ENCODE measurements at places on chromosomes 7 and 10.

DNA sequence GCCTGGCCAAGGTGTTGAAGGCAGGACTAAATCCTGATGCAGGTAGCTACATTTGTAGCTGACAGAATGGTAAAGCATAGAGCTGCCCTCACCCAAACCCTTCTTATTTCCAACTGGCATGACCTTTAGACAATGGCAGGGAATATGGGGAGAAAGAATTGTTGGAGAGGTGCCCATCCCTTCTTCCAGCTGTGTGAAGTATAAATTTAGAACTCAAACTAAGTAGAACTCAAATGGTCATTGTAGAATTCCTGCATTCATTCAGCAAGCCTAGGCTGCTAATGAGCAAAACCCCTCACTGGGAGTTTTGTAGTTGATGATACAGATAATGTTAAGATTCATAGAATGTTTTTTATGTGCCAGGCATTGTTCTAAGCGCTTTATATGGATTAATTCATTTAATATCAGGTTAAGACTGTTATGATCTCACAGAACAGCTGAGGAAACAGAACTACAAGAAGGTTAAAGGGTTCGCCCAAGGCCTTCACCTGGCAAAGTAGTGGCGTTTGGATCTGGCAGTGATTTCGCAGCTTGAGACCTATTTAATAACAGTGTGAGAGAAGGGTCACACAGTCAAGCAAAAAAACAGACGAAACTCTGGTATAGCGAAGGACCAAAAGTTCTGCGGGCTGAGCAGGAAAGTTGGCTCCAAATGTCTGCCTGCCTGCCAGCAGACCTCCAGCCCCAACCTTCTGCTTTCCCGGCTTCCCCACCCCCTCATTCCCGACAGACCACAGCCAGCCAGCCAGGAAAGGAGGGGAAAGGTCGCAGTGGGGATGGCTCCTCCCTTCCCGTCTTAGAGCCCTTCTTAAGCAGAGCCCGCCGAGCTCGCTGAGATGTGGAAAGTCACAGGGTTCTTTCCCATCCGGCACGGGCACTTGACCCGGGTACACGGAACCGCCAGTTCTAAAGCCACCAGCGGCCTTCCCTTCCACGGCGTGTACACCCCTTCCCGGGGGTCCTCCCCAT is 1.6 kb upstream of the HILPDA start:
- no peak for DNase-seq

DNA sequence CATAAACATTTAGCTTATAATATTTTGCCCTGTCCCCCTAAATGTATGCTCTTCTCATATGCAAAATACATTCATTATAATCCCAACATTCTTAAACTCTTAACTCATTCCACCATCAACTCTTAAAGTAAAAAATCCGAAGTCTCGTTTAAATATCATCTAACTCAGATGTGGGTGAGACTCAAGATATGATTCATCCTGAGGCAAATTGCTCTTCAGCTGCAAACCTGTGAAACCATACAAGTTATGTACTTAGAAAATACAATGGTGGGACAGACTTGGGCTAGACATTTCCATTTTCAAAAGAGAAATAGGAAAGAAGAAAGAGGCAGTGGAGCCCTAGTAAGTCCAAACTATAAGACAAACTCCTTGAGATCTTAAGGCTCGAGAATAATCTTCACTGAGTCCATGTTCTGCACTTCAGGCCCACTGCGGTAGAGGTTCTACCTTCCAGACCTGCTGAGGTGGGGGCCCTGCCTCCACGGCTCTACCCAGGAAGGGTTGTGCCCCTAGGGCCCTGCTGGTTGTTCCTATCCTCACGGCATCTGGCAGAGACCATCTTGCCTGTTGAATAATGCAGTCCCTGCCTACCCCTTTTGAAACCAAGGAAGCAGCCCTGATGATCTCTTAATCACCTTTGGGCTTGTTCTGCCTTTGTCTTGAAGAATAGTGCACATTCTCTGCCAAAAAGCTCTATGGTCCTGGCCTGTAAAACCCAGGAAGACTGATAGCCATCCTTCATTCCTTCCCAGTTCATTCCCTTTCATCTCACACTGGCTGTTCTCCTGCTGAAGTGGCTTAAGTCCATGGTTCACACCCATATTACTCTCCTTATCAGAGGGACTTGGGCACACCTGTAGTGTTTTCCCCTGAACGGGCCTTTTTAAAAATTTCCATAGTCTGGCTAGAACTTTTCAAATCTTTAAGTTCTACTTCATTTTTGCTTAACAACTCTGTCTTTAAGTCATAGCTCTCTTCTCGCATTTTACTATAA is 37.3 kb downstream of the INPP5F start:
- DNase-seq: no peak

DNA sequence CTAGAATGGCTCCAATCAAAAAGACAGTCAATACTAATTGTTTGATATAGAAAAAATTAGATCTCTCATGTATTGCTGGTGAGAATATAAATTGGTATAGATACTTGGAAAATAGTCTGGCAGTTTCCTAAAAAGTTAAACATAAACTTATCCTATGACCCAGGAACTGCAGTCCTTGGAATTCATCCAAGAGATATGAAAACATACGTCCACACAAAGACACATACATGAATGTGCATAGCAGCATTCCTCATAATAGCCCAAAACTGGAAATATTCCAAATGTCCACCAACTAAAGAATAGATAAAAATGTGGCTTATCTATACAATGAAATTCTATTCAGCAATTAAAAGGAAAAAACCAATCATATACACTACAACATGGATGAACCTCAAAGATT is 128.4 kb downstream of the ZFAND4 start:
- no peak for DNase-seq

GRCh38 chr10:8052341-8052955 is 2.0 kb upstream of the GATA3 start:
- no peak for DNase-seq

GRCh38 chr10:123777881-123778280 is 111.7 kb downstream of the GPR26 start:
- DNase-seq: no peak

GRCh38 chr7:20665096-20665495 is 49.6 kb downstream of the ABCB5 start:
- no peak for DNase-seq

DNA sequence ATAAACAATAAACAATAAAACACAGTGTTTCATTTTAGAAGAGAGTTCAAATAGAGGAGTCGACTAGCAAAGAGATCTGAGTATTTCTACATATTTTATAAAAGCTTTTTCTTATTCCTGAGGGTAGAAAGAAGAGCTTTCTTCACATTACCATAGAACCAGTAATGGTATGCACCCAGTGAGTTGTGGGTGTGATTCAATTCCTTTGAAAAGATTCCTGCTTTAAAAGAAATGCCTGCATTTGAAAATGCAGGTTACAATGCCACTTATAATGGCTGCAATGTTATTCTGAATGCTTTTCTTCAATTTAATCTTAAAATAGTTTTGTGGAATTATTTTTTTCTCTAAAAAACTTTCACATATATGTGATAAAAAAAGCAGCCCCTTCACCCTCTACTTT is 178.1 kb downstream of the CDC14C start:
- DNase-seq: no peak

DNA sequence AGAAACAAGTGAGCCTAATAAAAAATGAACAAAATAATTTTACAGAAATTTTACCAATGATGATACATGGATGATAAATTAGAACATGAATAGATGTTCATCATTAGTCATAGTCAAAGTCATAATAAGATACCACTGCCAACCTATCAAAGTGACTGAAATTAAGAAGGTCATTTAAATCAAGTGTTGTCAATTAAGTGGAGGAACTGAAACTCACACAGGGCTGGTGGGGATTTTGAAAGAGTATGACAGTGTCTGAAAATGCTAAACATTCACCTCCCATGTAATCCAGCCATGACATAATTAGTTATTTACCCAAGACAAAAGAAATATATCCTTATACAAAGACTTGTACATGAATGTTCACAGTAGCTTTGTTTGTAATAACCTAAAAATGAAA is 57.1 kb upstream of the DYNC1I1 start:
- no peak for DNase-seq

DNA sequence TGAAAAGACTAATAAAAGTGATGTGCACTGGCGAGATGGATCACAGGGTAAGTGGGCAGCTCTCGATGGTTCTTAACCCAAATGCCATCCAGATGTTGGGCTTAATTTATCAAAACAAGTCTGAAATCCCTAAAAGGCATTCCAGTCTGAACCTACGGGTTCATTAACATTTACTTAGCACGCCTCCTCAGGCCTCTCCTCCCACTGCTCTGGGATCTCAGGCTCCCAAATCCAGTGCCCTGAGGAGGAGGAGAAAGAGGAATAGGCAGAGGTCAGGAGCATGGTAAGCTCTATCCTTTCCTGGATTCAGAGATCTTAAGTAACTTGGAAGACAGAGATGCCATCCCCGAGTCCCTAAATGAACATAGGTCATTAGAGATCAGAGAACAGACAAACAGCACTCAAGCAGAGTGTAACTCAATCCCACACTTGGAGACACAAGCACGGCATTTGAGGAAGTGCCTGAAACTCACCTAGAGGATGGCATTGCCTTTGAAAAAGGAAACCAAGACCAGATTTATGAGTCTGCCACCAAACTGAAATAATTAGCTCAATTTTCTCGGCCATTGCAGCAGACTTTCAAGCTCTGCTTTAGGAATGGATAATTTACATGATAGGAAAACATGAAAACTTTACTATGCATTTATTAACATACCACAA is 140.9 kb downstream of the CXCL12 start:
- DNase-seq: no peak

DNA sequence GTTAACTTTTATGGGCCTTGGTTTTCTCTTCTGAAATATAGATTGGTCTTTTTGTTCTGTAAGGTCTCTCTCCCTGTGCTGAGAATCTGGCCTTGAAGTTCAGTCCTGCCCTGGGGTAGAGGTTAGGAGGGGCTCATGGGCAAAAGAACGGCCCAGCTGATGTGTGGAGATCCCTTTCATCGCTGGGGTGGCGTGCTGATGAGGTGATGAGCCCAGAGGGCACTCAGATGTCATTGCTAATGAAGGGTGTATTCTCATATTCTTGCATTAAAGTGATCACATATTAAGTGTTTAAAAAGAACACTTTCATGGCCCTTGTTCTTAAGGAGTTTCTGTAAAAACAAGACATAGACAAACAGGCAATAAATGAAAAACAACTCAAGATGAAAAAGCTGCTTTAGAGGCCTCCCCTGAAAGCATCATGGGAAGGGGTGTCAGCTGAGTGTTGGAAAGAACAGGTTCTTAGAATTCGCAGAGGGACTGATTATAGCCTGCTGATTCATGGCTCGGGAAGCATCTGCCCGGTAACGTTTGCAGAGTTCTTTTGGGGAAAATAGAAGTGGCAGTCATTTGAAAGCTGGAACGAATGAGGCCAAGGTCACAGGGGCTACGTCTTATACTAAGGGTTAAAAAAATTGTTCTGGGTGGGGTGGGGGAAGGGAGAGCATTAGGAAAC is 72.5 kb upstream of the GPR158 start:
- no peak for DNase-seq

DNA sequence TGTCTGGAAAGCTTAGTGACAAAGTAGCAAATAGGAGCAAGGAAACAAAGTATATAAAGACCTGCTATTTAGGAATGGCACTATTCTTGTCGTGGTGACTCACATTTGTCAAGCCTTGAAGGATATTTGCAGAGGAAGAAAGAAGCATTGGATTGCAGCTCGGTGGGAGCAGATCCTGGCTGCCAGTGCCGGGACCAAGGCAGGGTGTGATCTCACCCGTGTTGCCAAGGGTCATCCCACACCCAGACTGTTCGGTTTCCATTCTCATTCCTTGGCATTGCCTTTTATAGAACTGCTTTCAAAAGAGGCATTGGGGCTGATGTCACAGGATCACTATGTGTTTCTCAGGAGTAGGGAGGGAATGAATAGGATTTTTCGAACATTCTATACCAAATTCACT is 176.2 kb downstream of the GALNT17 start:
- no peak for DNase-seq

GRCh38 chr7:31979690-31980330 is 90.4 kb downstream of the PDE1C start:
- DNase-seq: no peak

DNA sequence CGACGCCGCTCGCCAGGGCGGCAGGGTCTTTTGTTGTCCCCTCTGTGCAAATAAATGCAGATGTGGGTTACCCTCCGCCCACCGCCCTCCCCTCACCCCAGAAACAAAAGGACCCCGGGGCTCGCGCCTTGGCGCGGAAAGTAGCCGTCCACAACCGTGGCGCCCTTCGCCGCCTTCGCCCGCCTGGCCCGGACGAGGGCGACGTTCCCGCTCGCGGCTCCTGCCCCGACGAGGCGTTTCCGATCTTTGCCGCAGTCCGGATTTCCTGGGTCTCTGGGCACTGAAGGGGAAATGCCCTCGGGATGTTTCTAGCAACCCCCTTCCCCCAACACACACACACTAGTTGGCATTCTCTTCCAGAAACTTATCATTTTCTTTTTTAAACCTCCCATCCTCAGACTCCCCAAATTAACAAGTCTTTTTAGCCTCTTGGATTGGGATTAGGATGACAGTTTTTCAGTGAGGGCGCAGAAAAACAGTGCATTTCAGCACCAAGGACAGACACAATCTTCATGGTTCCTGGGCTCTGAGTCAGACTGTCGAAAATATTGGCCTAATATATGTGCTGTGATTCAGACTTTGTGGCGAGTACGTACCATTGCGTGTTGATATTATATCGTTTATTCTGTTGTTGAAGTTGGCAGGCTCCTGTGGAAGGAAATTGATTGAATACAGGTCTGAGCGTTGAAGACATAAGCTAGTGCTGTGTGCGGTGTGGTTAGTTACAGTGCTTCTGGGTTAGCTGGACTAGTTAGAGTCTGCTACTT is 771 bp downstream of the PHYHIPL start:
- DNase-seq: no peak

DNA sequence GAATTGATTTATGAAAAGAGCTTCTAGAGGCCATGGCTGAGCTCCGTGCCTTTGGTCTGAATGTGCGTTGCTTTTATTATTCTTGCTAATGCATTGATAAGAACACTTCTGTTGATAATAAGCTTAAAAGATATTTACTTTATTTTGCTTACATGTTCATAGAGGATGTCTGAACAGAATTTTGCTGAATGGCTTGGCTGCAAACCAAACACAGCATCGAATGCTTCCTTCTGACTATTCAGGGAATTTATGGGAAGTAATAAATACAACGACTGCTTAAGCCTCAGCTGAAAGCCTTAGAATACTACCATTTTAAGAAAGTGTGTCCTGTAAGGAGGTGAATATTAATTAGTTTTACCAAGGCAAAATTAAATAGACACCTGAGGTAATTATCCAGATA is 643.5 kb upstream of the POT1 start:
- no peak for DNase-seq

GRCh38 chr7:87810726-87811125 is 65.4 kb downstream of the SLC25A40 start:
- DNase-seq: no peak

DNA sequence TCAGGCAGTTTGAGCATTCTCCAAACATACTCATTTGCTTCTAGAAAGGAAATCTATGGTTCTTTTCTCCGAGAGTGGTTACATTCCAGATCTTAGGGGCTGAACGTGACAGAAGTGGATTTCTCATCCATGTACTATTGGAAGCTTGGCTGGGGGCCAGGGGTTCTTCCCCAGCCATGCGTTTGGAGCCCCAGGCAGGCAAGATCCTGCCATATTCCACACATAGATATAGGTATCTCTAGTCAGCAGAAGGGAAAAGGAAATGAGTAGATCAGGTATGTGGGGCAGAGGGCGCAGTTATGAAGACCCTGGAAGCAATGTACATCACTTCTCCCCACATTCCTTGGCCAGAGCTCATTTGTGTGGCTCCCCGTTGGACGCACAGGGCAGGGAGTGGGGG is 299.8 kb downstream of the CCDC3 start:
- no peak for DNase-seq
